Activated CD4-positive, CD25-positive, alpha-beta regulatory T cell (primary cell): ENCODE measurements at places on chromosomes 1 and 21.

GRCh38 chr1:225412803-225413351 lies 15.0 kb downstream of the LBR start:
- DNase-seq: no peak

GRCh38 chr1:240310226-240310925 lies 218.7 kb downstream of the FMN2 start:
- no peak for DNase-seq

DNA sequence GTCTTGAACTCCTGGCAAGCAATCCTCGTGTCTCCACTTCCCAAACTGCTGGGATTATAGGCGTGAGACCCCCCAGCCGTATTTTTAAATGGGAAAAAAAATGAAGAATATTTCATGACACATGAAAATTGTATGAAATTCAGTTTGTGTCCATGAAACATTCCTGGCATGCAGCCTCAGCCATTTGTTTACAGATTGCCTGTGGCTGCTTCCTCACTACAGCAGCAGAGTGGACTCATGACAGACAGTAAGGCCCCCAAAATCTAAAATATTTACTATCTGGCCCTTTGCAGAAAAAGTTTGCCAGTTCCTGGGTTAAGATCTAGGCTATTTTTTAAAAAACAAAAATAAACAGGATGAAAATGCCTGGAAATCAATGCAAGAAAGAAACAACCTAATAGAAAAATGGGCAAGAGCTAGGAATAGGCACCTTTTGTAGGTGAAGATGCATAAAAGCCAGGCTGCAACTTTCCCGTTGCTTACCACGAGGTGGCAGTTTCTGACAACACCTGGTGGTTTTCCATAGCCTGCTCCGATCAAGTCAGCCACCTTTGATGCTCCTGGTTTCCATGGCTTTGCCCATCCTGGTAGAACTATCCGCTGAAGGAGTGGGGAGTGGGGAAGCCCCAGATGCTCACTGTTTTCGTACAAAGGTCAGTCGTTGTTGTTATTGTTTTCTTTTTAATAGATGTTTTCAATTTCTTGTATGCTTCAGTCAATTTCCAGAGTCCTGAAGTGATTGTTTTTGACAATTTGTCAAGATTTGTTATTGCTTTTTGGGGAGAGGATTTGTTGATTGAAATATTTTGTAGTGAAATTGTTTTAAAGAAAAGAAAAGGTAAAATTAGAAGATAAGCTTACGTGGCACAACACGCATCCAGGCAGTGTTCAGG lies 24.3 kb downstream of the UBE2Q1 start:
- no peak for DNase-seq

GRCh38 chr1:91080650-91081049 lies 58.8 kb upstream of the ZNF644 start:
- no peak for DNase-seq

- DNase-seq: no peak
Observed at GRCh38 chr1:87394513-87394912, 65.8 kb downstream of the LMO4 start.

DNA sequence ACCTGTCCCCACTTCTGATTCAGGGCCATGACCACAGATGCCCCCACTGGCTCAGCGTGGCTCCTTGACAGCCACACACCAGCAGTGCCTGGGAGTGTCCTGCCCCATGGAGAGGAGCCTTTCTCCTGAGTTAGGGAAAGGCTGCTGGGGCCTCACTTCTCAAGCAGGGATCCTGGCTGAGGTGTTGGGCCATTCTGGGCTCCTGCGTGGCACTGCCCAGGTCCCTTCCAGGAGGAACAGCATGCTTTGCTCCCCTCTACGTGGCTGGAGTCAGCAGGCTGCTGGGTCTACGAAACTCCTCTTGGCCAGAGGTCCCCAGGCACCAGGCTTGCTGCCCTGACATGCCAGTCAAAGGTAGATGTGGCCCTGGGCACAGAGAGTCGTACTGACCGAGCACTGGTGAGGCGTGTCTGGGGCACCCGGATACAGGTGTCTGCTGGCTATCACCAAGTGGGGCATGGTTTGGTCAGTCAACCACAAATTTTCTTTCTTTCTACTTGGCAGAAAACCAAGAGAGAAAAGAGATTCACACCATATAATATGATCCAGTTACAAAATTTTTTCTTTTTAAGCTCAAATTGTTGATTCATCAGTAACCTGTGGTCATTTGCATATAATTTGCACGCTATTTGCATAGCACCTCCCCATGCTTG lies 4.1 kb downstream of the ADORA1 start:
- no peak for DNase-seq
